Heart right ventricle (tissue), 16 donors: ENCODE measurements at places on chromosomes 4 and X. TPM values are rescaled to one million over a fixed set of nuclear protein-coding genes. Genes with fewer than 3 reads are reported as not detected.

Gene PRKG2
- total RNA-seq: not detected

Gene RASL11B
- 9.7 TPM for total RNA-seq

- no peak overlapping the region for H3K4me3 ChIP-seq
- no peak for DNase-seq
- H3K27ac ChIP-seq: no peak overlapping the region
- H3K36me3 ChIP-seq: no peaks in the 10 kb centered on the region
- H3K4me1 ChIP-seq: no peaks in the 10 kb centered on the region
- no peaks in the 10 kb centered on the region for H3K27me3 ChIP-seq
Measured at GRCh38 chr4:73499996-73500765, 18.6 kb downstream of the AFM start.

DNA sequence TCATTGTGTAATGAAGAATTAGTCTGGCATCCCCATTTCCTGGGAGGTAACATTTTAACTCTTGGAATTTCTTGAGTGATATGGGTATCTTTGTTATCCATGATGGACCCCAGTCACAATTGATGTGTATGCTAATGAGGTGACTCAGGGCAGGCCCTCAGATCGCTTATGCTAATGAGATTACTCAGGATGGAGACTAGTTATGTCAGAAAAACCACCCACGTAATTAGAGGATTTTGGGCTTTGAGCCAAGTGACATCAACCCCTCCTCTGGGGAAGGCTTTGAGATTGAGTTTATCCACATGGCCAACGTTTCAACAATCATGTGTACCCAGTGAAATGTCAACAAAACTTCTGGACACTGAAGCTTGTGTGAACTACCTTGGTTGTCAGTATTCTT is 772.7 kb downstream of the STPG2 start:
- no peaks in the 10 kb centered on the region for H3K27me3 ChIP-seq
- H3K4me3 ChIP-seq: no peak overlapping the region
- DNase-seq: no peak
- no peaks in the 10 kb centered on the region for H3K4me1 ChIP-seq
- H3K36me3 ChIP-seq: no peaks in the 10 kb centered on the region

- H3K27ac ChIP-seq: no peak overlapping the region
- H3K4me1 ChIP-seq: no peaks in the 10 kb centered on the region
- no peaks in the 10 kb centered on the region for H3K27me3 ChIP-seq
- no peak overlapping the region for H3K4me3 ChIP-seq
- no peaks in the 10 kb centered on the region for H3K36me3 ChIP-seq
- DNase-seq: no peak
Measured at GRCh38 chrX:124764354-124764753, 418.0 kb downstream of the SH2D1A start.

- no peak overlapping the region for H3K4me3 ChIP-seq
- no peaks in the 10 kb centered on the region for H3K36me3 ChIP-seq
- no peaks in the 10 kb centered on the region for H3K27me3 ChIP-seq
- H3K27ac ChIP-seq: no peak overlapping the region
Measured at GRCh38 chrX:41655631-41656030, 33.1 kb upstream of the GPR34 start.
